Stimulated activated CD4-positive, alpha-beta T cell treated with anti-CD3 and anti-CD28 coated beads, Interleukin-4, amount 100 ng/mL, for 1 hour (primary cell): ENCODE measurements at places on chromosomes 1 and 21.

GRCh38 chr1:150516050-150516591 lies 569 bp downstream of the FALEC start:
- no peak for DNase-seq

- DNase-seq, result no peak
Measured at GRCh38 chr1:67274623-67275325, 32.9 kb upstream of the IL12RB2 start.

GRCh38 chr1:59638231-59638711 lies 176.5 kb upstream of the HOOK1 start:
- DNase-seq, result no peak

- no peak for DNase-seq
Measured at GRCh38 chr1:81410941-81411340, 389.8 kb upstream of the ADGRL2 start.

GRCh38 chr1:84619383-84620102 lies 45.3 kb upstream of the CTBS start:
- peak; percentile 60 for DNase-seq

DNA sequence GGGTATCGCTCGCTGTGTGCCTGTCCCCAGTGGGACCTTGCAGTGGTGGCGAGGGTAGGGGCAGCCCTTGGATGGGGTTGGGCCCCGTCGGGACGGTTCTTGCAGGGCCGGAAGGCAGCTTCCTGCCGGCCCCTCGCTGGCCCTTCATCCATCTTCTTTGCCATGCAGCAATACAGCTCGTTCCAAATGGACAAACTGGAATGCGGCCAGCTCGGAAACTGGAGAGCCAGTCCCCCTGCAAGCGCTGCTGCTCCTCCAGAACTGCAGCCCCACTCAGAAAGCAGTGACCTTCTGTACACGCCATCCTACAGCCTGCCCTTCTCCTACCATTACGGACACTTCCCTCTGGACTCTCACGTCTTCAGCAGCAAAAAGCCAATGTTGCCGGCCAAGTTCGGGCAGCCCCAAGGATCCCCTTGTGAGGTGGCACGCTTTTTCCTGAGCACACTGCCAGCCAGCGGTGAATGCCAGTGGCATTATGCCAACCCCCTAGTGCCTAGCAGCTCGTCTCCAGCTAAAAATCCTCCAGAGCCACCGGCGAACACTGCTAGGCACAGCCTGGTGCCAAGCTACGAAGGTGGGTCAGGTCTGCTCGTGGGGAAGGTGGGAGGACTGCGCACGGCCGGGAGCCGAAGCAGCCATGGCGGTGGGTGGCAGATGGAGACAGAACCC lies 45.8 kb downstream of the SIM2 start:
- no peak for DNase-seq

GRCh38 chr1:195806060-195806459 lies 802.2 kb downstream of the KCNT2 start:
- no peak for DNase-seq

- no peak for DNase-seq
Measured at GRCh38 chr1:101137144-101138126, 99.4 kb upstream of the S1PR1 start.

- DNase-seq, result no peak
Measured at GRCh38 chr1:96072021-96072420, 649.6 kb upstream of the PTBP2 start.

GRCh38 chr1:7293702-7294629 lies 477.1 kb upstream of the VAMP3 start:
- DNase-seq, result no peak
